Stimulated activated CD4-positive, alpha-beta T cell treated with anti-CD3 and anti-CD28 coated beads, Interleukin-1b, Interleukin-23, amount 100 ng/mL, for 1 hour (primary cell): ENCODE measurements at places on chromosomes 1 and 21.

DNA sequence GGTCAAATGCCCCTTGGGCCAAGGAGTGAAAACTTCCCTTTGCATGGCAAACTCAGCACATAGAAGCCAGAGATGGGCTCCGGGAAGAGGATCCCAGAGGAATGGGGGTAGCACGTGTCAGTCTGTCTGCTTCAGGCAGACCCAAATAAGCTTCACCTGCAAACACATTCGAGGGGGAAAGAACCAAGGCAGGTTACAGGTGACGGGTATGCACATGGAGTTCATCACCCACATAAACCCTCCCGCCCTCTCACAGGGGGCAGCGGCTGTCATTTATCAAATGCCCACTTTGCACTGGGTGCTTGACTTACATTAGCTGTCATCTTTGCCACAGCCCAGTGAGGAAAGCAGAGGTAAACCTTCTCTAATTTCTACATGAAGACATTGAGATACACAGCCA, 73.0 kb upstream of the TLR5 start:
- DNase-seq, result no peak

GRCh38 chr21:41232013-41232412, 64.1 kb downstream of the BACE2 start:
- no peak for DNase-seq

GRCh38 chr1:96820107-96820506, 98.5 kb downstream of the PTBP2 start:
- no peak for DNase-seq

- DNase-seq, result no peak
These were observed 113.4 kb upstream of the RAB4A start for GRCh38 chr1:229157480-229157879.

GRCh38 chr1:108597041-108597440, 37.1 kb downstream of the EEIG2 start:
- no peak for DNase-seq

DNA sequence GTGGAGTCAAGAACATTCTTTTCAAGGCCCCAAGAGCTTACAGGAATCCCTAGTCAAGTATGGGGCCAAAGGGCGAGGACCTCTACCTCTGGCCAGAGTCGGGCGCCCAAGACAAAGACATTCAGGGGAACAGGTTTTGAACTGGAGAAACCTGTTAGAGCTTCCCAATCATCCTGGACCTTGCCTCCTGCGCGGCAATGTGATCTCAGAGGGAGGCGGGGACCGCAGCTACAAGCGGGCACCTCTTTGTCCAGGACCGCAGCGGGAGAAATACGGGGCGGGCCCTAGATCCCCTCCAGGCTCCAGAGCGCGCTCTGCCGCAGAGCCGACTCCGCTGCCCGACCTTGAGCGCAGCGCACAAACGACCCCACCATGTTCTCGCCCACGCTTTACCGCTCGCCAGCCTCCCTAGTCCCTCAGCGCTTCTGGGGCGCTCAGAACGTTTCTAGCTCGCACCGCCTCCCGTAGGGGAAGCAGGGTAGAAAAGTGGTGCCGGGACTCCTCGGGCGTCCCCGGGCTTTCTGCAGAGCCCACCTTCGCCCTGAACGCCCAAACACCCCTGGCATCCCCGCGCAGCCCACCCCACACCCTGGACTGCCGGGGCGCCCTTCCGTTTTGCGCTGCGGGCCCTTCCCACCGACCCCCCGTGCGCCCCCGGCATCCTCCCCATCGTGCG, 28.1 kb downstream of the RABIF start:
- no peak for DNase-seq

DNA sequence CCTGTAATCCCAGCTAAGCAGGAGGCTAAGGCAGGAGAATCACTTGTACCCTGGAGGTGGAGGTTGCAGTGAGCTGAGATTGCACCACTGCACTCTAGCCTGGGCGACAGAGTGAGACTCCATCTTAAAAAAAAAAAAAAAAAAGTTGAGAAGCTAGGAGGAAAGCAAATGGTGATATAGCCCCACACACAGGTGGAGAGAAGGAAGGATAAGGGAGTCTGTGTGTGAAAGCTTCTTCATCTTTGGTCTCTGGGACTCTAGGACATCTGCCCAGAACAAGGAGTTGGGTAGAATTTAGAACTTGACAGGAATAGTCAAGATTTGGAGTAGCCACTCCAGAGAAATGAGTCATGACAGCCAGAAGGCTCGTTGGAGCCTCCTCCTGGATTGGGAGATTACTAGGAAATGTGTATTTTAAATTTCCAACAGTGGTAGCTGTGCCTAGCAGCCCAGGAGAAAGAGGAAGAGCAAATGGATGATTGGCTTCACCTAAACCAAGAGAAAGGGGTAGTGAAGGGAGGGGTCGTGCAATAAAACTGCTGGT, 19.9 kb downstream of the NPL start:
- DNase-seq, result no peak

DNA sequence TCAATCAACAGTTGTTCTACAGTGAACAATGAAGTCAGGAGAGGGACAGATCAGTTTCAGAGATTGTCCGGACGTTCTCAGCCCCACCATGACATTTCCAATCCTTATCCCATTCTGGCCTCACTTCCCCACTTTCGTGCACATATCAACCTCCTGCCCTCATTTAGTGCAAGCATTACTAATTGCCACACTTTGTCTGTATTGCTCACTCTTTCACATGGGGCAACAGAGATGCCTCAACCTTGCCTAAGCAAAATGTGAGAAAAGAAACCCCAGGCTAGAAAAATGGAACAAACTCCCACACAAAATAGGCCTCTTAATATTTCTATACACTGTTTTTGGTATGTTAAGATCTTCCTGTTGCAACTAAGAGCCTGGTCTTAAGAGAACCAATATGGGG, 8.9 kb upstream of the RGS1 start:
- no peak for DNase-seq

GRCh38 chr1:20124456-20125057, 5.2 kb upstream of the PLA2G2D start:
- no peak for DNase-seq

DNA sequence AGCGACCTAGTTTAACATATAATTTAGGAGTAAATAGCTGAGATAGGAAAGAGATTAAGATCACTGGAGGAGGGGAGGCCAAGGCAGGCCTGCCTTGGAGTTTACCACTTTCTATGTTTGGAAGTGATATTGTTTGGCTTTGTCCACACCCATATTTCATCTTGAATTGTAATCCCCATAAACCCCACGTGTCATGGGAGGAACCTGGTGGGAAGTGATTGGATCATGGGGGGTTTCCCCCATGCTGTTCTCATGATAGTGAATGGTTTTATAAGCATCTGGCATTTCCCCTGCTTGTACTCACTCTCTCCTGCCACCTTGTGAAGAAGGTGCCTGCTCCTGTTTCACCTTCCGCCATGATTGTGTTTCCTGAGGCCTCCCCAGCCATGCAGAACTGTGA, 58.3 kb upstream of the ARTN start:
- no peak for DNase-seq

- DNase-seq, result no peak
These were observed 9.6 kb downstream of the ESPN start for GRCh38 chr1:6434186-6434585.

GRCh38 chr21:37871121-37871862, 45.0 kb downstream of the KCNJ6 start:
- no peak for DNase-seq

DNA sequence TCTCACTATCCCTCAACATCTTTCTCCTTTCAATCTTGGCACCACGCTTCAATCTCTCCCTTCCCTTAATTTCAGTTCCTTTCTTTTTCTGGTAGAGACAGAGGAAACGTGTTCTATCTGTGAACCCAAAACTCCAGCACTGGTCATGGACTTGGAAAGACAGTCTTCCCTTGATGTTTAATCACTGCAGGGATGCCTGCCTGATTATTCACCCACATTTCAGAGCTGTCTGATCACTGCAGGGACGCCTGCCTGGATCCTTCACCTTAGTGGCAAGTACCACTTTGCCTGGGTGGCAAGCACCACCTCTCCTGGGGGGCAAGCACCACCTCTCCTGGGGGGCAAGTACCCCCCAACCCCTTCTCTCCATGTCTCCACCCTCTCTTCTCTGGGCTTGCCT, 27.8 kb downstream of the SELL start:
- no peak for DNase-seq

DNA sequence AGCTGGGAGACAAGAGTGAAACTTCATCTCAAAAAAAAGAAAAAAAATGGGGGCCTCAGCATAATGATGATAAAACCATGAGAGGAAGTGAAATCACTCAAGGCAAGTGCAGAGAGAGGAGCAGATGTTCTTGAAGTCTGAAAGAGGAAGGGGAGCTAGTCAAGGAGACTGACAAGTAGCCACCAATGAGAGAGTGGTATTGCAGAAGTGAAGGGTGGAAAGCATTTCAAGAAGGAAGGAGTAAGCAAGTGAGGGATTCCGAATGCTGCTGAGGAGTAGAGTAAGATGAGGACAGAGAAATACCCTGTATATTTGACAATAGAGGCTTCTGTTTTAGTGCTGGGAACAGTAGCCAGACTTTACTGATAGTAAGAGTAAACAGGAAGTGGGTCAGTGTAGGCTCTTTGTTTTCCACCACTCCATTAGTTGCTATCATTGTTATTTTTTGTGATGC, 2.9 kb downstream of the TATDN3 start:
- no peak for DNase-seq

DNA sequence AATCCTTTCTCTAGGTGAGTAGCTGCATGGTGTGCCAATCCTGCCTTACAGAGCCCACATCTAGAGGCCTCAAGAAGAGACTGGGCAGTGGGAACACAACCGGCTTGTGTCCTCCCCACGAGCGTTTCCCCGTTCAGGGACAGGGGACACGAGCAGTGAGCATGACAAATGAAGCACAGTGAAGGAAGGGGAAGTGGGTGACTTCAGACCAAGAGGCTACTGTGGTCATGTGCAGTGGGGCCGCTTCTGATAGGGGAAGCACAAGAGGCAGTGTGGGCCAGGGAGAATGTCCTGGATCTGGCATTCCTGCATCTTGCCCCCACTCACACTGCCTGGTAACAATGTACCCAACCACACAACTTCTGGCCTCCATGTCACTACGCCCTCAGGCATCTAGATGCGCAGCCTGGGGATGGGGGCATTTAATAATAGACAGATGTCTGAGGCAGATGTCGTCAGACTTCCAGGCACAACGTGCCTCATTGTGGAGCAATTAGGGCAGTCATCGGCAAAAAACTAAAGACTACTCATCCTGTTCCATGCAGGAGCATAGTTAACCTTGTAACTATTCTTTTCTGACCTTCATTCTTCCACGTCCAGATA, 155.6 kb upstream of the NBPF11 start:
- DNase-seq, result no peak

GRCh38 chr1:237701534-237701933, 189.2 kb downstream of the ZP4 start:
- DNase-seq, result no peak

GRCh38 chr1:183124259-183124658, 61.8 kb upstream of the LAMC2 start:
- DNase-seq, result no peak

- no peak for DNase-seq
These were observed 36.2 kb downstream of the ASH1L start for GRCh38 chr1:155526356-155526755.

DNA sequence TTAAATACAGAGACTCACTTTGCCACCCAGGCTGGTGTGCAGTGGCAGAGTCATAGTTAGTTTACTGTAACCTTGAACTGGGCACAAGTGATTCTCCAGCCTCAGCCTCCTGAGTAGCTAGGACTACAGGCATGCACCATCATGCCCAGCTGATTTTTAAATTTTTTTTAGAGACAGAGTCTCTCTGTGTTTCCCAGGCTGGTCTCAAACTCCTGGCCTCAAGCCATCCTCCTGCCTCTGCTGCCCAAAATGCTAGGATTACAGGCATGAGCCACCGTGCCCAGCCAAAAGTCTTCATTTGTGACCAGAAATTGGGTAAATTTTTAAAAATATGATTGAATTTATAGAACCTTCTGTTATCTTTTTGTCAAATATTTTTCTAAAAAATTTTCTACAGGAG, 17.9 kb upstream of the TARS2 start:
- no peak for DNase-seq

- DNase-seq, result no peak
These were observed 48.3 kb upstream of the C1orf174 start for GRCh38 chr1:3948344-3948743.
